ENCODE measurements at places on chromosomes 11 and 22.

DNA sequence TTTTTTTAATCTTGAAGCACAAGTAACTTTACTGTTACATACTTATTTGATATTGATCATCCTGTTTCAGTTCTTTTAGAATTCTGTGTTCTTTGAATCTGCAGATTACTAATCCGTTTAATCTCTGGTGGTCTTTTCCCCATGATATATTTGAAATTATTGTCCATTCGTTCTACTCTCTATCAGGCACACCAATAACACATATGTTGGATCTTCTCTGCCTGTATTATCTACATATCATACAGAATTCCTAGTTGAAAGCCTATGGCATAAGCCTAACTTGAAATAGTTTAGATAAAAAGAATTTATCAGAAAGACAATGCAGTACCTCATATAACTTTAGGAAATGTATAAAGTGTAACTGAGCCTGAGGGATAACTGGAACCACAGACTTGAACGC, 32.6 kb downstream of the STK33 start:
- no peak for DNase-seq

DNA sequence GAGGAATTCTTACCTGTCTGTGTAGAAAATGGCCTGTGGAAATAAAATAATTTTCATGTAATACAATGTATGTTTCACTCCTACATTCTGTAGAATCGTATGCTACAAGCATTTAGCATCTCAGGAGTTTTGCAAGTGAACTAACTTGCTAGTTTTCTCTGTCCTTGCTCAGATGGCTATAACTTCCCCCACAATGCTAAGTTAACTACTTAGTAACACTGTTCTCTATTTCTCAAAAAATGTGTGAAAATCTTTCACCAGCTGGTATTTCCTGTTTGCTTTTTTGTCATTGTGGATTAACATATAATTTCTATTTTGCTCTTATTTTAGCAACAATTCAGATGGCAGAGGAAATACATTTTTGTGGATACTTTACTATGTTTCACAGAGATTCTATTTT, 4.4 kb downstream of the OR4S2 start:
- no peak for DNase-seq

DNA sequence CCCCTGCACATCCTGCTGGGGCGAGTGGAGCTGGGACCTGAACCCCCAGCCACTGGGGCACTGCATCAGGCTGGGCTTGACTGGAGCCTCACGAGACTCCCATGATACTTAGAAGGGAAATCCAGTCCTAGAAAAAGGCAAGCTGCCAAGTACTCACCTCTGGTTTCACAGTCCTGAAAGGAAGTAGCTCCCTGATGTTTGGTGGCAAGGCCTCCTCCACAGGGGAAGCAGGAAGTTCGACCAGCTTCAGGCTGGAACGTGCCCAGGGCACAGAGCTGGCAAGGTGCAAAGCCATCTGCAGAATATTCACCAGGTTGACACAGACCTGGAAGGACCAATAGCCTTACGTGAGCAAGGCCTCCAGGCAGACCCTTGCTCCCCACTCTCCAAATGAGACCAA, 26.8 kb upstream of the NRIP3 start:
- DNase-seq: no peak

GRCh38 chr11:34610324-34611041, 10.4 kb upstream of the EHF start:
- DNase-seq: no peak

DNA sequence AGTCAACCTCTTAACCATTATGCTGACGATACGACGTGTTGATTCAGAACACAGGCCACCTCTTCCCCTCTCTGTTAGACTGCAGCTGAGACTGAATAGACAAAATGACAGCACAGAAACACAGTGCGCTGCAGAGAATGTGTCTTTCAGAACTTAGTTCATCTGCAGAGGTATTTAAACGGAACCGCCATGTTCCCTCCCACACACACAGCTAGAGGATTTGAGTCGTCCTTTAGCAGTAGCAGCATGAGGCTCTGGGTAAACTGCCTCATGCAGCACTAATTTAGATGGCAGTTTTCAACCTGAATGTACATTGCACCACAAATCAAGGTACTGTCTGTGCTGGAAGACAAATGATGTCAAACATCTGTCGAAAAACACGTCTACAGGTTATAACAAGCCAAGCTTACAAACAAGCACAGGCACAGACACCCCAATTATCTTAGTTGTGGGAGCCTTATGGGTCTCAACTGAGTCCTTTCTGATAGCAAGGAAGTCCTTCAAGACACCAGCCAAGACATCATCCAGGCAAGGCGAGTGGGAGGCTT, 76.6 kb upstream of the LRRC4C start:
- no peak for DNase-seq

DNA sequence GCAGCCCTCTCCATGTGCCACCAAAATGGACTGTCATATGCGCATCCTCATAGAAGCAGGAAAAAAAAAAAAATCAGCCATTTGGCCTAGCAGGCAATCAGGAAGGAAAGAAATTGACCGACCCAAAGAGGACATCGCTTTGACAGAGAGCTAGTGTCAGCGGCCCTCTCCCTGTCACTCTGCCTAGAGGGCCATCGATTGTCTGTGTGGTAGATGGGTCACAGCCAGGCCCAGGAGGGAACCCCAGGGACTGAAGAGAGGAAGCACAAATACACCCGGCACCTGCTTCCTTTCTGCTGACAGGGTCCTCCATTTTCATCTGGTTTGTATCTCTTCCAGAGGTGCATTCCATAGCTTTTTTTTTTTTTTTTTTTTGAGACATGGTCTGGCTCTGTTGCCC, 21.8 kb downstream of the VPS37C start:
- no peak for DNase-seq

- DNase-seq: peak; percentile 92
Observed at GRCh38 chr22:42313804-42314581, 43.5 kb upstream of the TCF20 start.

GRCh38 chr22:41320416-41321240, 19.3 kb downstream of the ZC3H7B start:
- no peak for DNase-seq

- DNase-seq: no peak
Observed at GRCh38 chr22:46240506-46240905, 9.6 kb downstream of the CDPF1 start.

GRCh38 chr11:66749091-66749490, 20.1 kb upstream of the SPTBN2 start:
- DNase-seq: no peak

- DNase-seq: no peak
Observed at GRCh38 chr11:95762534-95762933, 27.0 kb downstream of the FAM76B start.

DNA sequence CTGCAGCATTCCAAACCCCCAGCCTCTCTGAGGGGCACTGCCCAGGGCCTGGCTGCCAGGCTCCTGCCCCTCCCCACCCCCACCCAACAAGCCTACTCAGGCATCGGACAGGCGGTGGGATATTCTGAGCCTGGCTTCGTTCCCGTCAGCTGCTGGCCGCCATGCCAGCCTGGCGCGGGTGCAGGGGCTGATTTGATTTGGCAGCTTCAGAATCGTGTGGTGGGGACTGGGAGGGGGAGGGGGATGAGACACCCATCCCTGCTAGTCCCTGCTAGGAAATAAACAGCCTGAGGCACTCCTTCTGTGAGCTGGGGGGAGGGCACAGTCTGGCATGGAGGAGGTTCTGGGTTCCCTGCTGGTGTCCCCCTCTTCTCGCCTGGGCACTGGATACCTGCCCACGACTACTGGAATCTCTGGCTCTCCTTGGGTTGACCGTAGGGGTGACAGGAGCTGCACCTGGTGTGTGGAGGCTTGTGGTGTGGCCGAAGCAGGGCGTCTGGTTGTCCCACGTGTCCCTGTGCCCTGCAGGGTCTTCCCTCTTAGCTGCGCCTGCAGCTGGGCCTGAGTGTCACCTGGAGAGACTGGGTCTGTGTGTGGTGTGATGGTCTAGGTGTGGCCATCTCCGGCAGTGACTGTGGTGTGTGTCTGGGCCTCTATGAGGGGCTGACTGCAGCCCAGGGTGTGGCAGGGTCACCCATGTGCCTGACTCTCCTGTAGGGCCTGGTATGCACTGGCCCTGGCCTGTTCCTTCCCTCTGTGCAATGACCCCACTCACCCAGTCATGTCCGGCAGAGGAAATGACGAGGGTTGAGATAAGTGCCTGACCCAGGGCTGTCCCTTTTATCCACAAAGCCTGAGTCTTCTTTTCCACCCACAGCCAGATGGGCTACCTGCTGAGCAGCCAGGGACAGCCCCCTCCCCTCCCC, 42.2 kb downstream of the PDE2A start:
- DNase-seq: no peak

DNA sequence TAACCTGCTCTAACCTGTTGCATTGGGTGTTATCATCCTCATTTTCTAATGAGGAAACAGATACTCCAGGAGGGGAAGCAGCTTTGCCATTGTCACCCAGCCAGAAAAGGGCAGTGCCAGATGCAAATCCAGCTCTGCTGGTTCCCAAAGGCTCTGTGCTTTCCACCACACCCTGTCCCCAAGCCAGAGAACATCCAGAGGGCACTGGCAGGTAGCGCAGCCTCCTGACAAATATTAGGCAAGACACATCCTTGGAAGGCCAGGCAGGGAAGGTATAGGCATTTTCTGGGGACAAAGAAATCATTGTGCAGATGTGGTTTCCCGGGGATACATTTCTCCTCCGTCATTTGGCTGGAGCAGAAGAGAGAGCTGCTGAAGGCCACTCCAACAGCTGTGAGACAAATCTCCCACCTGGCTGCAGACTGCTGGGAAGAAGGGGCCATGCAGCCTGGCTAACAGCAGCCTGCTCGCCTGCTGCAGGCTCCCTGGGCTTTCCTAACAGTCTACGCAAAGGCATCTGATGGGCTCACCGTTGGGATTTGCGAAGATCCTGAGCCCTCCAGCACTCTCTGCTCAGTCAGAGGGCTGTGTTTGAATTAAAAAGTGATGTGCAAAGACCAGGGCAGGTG, 93.9 kb upstream of the PITPNB start:
- no peak for DNase-seq

DNA sequence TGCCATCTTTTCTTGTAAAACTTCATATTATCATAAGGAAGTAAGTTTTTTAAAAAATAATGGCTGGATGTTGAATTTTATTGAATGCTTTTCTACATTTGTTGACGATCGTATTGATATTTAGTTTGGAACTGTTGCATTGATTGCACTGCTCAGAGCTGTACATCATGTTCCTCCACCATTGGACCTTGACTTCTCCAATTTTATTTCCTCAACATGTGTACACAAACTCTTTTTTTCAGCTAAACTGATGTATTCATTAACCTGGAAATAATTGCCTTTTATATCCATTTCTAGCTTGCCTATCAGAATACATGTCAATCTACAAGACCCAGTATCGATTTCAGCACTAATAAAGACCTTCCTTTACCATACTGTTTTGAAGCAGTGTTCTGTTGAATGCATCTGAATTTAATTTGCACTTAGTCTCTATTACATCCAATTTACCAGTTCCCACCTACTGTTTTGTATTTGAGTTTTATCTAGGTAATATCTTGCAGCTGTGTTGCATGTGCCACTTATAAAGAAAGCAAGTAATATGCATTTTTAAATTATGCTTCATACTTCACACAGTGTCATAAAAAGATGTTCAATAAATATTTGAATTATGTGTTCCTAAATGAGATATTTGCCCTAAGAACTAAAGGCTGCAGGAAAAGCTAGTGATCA, 5.5 kb downstream of the CEP57 start:
- no peak for DNase-seq

GRCh38 chr11:92236856-92237255, 12.2 kb downstream of the FAT3 start:
- DNase-seq: no peak

GRCh38 chr11:133828871-133829270, 16.4 kb downstream of the SPATA19 start:
- DNase-seq: no peak

DNA sequence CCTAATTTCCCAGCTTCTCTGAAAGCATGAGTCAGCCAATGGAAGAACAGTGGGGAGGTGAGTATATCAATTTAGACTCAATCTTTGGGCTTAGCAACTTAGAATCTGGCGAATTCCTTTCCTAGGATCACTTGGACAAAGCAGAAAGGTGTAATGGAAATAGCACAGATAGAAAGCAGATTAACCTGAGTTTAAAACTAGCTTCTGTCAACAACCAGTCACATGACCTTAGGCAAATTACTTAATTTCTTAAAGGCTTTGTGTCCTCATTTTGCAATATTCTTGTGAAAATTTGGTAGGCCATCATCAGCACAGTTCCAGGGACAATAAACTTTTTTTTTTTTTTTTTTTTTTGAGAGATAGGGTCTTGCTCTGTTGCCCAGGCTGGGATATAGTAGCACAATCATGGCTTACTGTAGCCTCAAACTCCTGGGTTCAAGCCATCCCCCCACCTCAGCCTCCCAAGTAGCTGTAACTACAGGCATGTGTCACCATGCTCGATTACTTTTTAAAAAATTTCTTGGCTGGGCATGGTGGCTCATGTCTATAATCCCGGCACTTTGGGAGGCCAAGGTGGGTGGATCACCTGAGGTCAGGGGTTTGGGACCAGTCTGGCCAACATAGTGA, 40.8 kb upstream of the PCF11 start:
- DNase-seq: no peak

GRCh38 chr22:37752189-37753087, 55.3 kb upstream of the GCAT start:
- peak; percentile 28 for DNase-seq

DNA sequence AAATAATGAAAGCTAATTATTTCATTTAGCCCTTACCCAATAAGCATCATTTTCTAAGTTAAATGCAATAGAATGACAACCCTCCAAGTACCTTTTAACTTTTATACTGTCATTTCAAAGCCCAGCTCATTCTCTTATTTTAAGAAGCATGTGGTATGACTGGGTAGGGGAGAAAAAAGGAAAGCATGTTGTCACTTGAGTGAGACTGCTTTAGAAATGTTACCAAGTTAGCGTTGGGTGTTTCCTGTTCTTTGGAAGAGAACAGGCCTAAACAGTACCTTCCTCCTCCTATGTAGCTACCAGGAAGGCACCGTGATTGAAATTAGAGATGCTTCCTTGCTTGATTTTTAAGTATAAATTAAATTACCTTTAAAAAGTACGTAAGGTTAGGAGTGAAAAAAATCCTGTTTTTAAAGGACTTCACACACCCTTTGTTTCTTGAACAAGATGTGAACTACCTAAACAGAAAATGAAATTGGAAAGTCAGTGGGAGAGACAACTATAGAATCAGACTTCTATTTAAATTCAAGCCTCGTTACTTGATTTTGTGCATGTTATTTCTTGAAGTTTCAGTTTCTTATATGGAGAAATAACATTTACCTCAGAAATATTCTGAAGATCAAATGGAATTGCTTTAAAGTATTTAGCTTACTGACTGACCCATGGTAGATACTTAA, 741 bp upstream of the CNTF start:
- DNase-seq: no peak

DNA sequence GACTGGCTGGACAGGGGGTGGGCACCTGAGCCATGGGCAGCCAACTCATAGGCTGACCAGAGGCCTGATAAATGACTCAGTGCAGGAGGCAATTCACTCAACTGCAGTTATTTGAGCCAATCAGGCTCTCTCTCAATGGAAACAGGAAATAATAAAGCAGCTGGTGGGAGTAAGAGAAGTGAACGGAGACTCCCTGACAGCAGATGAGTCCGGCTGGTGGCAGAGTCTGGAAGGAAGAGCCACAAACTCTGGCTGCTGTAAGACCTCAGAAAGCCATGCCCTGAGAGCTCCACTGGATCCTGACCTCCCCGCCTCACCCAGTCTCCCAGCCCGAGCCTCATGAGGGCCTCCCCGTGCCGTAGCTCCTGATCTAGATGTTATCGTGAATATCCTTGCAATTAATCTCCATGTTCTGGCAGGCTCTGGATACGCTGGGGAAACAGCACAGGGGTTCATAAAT, 69.8 kb downstream of the TRIM29 start:
- DNase-seq: no peak
